ENCODE measurements at places on chromosomes 7 and 10.

GRCh38 chr10:69938541-69938991 is 114.1 kb upstream of the MACROH2A2 start:
- DNase-seq, result no peak

DNA sequence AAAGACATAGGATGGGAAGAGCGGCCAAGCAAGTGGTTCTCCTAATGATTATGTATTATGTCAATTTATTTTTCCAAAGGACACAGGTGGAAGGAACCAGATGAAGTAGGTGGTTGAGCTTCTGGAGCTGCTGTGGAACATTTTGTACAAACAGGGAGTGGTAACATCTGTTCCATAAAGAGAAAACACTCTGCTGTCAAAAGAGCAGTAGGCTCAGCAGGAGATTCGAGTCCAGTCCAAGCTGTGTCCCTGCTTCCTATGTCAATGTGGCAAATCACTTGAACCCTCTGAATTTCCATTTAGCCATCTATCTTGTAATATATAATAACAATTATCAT is 448.0 kb upstream of the ANKRD30A start:
- DNase-seq, result no peak

GRCh38 chr10:15230257-15230656 is 61.8 kb upstream of the NMT2 start:
- DNase-seq, result no peak

GRCh38 chr7:28102797-28103196 is 77.8 kb downstream of the JAZF1 start:
- peak; percentile 80 for DNase-seq

- DNase-seq, result no peak
Measured at GRCh38 chr10:51083356-51083853, 9.1 kb downstream of the PRKG1 start.

All from A172 (cell line).